ENCODE measurements at places on chromosomes 12 and 14.
A peak's percentile ranks its signal among the peaks of the same experiment; 100 is the strongest.

- DNase-seq: no peak
These were observed 67.2 kb downstream of the PTPRR start for GRCh38 chr12:70853326-70853725.

DNA sequence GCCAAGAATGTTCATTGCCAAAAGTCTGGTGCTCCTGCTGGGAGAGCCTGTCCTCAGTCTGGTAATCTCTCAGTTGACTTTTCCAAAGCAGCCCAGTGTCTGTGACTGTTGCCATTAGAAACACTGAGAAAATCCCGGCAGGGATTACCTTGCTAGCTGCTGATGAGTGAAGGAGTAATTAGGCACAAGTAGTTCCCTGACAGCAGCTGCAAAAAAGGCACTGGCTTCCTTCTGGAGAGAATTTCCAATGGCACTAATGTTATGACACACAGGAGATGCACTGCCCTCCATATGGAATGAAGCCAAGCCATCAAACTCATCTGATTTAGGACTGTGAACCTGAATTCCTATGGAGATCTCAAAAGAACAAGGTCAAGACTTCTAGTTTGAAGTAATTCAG lies 1321.2 kb upstream of the SEL1L start:
- no peak for DNase-seq

- peak; percentile 38 for DNase-seq
These were observed 54.1 kb downstream of the EP400 start for GRCh38 chr12:132003846-132004245.

GRCh38 chr14:28375295-28375694 lies 391.3 kb upstream of the FOXG1 start:
- no peak for DNase-seq

GRCh38 chr12:51346581-51346980 lies at the start of gene CELA1:
Gene CELA1, minus strand, starts transcription at chr12:51346679. Its CDS starts 41 bp downstream, at chr12:51346638.
- DNase-seq: no peak

DNA sequence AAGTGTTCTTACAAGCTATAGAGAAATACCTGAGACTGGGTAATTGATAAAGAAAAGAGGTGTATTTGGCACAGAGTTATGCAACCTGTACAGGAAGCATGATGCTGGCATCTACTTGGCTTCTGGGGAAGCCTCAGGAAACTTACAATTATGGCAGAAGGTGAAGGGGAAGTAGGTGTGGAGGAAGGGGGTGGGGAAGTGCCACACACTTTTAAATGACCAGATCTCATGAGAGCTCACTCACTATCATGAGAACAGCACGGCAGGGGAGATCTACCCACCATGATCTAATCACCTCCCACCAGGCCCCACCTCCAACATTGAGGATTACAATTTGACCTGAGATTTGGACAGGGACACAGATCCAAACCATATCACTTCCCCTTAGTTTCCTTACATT lies 32.8 kb downstream of the TSHR start:
- no peak for DNase-seq

GRCh38 chr12:88896958-88897357 lies 316.7 kb upstream of the KITLG start:
- no peak for DNase-seq

All from kidney glomerular epithelial cell (primary cell).